Fibroblast of upper back skin (primary cell): ENCODE measurements at places on chromosomes 12 and 14.

DNA sequence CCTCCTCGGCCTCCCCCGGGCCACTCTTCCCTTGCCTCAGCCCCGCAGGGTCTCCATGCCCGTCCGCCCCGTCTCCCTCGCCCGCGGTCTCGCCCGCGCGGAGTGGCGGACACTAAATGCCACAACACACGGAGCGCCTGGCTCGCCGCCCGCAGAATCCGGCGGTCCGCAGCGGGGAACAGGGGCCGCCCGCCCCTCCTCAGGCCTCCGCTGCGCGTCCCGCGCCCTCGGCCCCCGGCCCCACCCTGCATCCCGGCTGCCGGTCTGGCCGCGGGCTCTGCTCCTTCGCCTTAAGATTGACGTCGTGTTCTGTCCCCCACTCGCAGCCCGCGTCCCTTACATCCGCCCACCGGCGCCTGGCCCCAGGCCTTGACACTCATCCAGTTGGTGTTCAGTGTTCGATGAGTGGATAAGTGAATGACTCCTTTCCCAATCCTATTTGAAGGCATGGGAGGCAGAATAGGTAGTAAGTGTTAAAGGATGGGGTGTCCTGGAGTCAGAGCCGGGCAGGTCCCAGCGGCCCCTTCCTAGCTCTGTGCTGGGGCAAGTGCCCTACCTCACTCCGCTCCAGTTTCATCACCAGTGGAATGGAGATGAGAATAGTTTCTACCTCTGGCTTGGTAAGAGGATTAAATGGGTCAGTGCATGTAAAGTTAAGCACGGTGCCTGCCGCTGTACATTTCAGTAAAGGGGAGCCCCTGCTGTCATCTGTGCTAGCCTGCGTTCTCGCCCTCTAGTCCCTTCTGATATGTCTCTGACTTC is 622 bp downstream of the TECPR2 start:
- DNase-seq: peak; percentile 17

GRCh38 chr14:64289571-64289970 is 4.6 kb downstream of the ESR2 start:
- no peak for DNase-seq

DNA sequence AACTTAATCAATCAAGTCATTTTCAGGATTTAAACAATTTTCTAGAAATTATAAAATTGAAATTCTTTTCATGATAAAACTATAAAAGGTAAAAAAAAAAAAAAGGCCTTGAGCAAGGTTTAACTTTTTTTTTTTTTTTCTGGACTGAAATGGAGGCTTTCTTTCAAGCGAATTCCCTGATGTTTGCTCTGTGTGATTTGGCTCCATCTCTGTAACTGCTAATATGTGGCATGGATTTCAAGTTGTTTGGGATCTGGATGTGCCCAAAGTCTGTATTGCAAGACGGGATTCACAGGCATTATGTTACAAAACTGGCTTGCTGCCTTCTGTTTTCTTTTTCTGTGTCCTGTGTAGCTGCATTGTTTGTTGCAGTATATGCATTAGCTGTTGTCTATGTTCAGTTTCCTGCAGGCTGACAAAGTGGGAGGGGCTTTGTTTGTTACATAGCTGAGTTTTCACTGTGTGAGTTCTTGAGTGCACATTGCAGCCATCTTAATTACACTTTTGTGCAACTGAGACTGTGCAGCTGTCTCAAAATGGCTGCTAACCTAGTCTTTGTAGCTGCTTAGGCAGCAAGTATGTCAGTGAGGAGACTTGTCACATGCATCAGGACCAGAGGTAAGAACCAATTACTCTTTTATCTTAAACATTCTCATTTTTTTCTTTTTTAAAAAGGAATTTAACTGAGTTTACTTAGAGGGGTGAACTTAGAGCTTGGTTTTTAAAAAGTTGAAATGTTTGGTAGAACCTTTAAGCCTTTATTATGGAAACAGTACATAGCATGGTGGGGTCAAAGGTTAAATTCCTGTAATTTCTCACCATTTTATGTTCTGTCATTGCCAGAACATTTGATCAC is 19.5 kb downstream of the ATF7IP start:
- DNase-seq: peak; percentile 92

DNA sequence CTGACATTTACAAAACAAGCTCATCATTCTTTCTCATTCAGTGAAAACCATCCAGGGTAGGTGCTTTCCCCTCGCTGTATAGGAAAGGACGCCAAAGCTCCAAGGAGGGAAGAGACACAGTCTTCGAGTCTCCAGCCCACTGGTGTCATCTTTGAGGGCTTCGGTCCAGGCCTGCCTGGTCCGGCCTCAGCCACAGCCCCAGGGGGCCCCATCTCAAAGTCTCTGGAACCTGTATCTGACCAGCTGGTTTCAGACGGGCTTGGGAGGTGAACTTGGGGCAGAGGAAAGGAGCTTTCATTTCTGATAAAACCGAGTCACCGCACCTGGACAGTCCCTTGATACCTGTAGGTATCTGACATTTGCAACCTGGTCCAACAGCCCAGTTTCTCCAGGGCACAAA is 229.5 kb upstream of the RTL1 start:
- DNase-seq: no peak

DNA sequence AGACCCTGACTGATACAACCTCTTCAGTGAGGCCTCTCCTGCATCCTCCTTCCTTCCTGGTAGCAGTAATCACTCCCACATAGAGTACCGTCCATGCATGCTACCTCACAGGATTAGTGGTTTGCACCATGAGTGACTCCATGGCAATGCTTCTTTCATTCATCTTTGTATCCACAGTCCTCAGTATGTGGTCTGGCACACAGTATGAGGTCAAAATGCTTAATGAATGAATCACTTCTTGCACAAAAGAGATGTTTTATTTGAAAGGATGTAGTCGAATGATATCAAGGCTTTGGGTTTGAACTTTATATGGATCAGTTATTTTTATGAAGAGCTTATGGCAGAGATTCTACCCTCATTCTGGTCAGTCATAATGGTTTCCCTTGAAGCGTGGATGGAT is 42.2 kb downstream of the KCNA5 start:
- DNase-seq: peak; percentile 98

GRCh38 chr12:53254816-53255545 is 13.1 kb upstream of the ESPL1 start:
- DNase-seq: no peak

DNA sequence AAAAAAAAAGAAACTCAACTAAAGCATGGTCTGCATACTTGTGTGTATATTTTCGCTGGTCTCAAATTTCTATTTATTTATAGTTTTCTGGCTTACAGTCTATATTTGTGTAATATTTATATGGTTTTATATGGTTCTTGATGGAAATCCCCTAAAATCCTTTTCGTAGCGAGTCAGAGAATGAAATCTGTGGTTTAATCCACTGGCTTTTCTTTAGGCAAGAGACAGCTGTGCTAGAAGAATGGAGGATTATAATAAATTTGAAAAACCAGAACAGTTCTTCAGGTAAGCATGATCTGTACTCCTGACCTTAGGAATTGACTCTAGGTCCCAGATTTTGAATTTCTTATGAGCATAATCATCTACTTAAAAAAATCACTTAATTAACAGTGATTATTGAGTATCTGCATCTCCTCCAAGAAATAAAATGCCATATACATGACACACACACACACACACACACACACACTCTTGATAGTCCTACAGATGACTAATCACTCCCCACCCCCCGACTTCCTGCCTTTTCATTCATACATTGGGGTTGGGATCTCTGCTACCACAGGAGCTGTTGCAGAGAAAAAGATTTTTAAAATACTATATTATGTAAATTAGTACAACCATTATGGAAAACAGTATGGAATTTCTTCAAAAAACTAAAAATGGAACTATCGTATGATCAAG is 113.4 kb downstream of the CRADD start:
- DNase-seq: peak; percentile 92

DNA sequence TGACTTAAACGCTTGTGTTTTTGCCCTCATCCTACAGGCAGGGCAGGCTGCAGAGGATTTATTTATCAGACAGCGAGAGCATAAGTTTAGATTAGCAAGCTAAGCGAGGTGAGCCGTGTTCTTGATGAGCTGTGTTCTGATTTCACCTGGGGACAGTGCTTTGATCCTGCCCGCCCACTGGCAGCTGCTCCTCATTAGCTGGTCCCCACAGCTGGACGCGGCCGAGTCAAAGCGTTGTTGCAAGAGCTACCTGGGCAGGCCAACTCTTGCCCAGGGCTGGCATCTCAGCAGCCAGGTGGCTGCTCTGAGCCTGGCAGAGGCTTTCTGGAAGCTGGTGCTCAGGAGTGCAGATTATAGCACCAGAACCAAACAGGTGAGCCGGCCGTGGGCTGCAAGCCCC is 46.8 kb upstream of the BEGAIN start:
- DNase-seq: no peak

DNA sequence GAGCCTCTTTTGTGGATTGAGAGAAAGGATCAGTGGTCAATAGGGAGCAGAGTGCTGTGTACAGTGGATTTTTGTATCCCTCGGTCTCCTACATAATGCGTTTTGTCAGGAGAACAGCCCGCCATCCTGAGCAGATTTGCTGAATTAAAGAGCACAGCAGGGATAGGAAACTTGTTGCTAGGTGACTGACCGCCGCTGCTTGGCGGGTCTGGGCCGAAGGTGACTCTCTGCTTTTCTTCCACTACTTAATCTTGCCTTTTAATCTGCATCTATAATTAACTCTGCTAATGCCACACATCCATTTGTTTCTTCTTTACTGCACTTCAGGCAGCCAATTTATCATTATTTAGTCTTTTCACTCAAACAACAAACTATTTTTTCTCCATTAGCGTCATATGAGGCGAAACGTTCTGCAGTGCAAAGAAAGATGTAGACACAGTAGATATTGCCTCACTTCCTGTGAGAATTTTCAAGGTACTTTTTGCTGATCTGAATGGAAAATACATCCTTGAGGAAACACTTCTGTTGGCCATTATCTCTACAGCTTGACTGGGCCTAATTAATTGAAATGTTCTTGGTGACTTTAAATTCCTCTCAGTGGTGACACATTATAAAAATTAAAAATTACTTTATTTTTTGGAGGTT is 108.0 kb downstream of the PPM1A start:
- no peak for DNase-seq
